NCI-H2081 (cell line): ENCODE measurements at places on chromosomes 11 and 22.

GRCh38 chr11:74175920-74176319, 4.8 kb downstream of the PPME1 start:
- no peak for DNase-seq

DNA sequence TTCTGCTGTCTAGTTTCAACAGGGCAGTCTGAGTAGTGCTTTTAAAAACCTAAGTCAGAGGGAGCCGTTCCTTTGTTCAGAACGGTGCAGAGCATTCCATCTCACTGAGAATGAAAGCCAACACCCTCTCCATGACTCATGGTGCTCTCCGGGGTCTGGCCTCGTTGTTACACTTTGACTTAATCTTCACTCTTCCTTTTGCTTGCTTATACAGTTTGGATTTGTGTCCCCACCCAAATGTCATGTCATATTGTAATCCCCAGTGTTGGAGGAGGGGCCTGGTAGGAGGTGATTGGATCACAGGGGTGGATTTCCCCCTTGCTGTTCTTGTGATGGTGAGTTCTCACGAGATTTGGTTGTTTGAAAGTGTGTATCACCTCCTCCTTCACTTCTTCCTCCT, 292.2 kb downstream of the ST3GAL4 start:
- DNase-seq: no peak

- DNase-seq: no peak
Measured at GRCh38 chr11:1660111-1660867, 30.7 kb downstream of the KRTAP5-5 start.

DNA sequence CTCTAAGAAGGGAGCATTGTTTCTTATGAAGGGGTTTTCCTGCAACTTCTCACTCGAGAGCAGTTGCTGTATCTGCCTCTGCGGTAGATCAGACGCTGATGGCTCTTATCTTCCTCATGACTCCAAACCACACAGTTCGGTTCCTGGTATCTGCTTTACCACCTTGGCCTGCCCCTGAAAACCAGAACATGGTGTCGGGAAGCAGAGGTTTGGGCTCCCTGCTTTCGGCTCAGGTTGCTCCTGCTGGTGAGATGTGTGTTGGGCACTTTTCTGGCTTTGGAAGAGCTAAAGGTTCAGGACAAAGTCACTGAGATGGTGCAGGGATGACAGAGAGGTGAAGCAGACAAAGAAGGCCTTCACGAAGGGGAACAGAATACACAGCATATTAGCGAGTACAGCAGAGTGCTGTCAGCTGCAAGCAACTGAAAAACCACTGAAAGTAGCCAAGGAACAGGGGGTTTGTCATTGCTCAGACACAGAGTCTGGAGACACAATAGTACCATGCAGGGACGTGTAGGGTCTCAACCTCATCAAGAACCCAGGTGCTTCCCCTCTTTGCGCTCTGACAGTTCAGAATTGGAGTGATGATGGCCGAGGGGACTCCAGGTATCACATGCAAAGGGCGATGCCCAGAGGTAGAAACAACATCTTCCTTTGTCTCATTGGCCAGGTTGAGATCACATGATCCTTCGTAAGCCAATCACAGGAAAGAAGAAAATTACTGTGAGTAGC, 11.9 kb upstream of the CSF2RB start:
- DNase-seq: no peak

- no peak for DNase-seq
Measured at GRCh38 chr11:15700456-15700855, 585.7 kb downstream of the INSC start.

DNA sequence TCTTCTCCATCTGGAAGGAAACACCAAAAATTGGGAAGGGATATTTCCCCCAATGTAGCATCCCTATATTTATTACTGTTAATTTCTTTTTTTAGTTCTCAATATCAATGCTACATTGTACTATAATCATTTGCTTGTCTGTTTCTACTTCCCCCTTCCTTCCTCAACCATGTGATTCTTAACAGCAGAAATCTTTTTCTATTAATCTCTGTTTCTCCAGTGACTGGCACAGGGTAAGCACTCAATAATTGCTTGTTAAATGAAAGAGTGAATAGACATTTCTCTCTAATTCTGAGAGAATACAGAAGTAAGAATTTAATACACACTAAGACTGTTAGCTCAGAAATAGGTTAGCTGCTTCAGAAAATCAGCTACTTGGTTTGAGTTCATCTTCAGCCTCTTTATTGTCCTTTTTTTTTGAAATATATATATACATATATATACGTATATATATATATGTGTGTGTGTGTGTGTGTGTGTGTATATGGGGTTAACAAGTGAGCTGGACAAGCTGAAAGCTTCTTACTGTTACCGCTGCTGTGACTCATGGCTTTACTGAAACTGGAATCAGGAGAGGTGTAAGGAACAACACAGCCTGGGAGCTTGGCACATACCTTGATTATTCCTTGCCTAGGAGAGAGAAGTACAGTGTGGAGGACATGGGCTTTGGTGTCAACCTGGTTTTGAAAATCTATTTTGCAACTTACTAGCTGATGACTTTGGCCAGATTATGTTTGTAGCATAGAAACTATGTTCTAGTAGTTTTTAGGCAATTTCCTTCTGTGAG, 26.2 kb upstream of the PDE3B start:
- DNase-seq: no peak

DNA sequence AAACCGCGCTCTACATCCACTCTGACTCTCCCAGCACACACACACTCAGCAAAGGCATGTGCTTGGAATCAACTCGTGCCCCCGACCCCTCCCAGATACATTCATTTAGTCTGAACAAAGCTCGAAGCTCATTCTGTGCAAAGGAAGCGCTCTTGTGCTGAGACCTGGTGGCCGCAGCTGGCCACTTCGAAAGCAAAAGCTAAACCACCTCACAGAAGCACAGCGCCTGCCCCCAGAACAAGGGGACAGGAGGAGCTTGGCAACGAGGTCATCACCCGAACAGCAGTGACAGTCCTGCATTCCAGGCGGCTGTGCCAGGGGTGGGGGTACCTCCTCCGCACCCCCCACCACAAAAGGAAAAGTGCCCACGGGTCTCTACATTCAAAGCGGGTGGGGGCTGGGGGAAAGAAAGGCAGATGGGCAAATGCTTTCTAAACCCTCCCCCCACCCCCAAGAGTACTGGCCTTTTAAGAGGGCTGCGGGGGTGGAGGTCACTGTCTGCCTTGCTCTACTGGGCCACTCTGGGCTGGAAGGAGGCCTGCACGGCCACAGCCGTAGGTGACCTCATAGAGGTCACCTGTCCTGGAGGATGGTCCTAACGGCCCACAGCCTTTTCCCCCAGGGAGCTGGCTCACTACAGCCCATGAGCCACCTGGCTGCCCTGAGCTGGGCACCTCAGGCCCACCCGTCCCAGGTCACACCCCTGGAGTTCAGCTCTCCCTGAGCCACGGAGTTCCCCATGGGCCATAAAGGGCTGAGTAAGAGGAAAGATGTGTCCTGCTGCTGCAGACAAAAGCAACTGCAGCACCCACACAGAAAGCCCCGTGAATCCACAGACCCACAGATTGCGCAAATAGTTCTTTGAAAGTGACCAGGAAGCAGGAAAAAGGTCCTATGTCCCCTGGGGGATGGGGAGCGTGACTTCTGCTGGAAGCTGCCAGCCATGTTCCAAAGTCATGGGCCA, 21.3 kb downstream of the CBX7 start:
- no peak for DNase-seq

- no peak for DNase-seq
Measured at GRCh38 chr11:106186630-106187029, 109.2 kb downstream of the AASDHPPT start.

DNA sequence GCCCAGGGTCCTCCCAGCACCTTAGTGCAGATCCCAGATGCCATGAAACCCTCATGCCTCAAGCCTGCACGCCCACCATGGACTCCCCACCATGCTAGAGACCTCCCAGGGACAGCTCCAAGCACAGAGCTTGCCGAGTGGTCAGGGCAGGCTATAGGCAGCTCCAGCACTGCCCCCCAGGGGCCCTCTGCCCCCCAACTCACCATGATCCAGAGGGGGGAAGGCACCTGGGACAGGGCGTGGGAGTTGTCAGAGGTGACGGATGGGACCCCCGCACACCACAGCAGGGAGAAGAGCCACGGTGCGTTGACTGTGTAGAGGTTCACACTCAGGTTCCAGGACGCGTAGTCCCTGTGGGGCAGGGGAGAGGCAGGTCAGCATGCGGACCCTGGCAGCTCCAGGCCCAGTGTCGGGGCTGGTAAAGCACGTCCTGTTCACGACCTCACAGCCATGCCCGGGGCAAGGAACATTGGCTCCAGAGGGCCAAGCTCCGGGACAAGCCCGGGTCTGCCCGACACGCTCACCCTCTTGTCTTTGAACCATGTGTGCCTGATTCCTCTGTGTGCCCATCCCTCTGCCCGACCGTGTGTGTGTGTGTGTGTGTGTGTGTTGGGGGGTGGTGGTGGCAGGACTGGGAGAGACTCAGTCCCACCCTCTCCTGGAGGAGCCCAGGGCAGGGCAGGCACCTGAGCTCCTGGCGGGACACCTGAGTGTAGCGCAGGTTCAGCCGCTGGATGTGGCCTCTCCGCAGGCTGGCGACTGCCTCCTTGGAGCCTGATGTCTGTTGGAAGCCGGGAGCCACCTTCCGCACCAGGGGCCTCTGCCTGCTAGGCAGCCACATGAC, 8.2 kb upstream of the KLHL35 start:
- DNase-seq: no peak

- DNase-seq: no peak
Measured at GRCh38 chr11:127632546-127632945, 632.0 kb upstream of the KIRREL3 start.

DNA sequence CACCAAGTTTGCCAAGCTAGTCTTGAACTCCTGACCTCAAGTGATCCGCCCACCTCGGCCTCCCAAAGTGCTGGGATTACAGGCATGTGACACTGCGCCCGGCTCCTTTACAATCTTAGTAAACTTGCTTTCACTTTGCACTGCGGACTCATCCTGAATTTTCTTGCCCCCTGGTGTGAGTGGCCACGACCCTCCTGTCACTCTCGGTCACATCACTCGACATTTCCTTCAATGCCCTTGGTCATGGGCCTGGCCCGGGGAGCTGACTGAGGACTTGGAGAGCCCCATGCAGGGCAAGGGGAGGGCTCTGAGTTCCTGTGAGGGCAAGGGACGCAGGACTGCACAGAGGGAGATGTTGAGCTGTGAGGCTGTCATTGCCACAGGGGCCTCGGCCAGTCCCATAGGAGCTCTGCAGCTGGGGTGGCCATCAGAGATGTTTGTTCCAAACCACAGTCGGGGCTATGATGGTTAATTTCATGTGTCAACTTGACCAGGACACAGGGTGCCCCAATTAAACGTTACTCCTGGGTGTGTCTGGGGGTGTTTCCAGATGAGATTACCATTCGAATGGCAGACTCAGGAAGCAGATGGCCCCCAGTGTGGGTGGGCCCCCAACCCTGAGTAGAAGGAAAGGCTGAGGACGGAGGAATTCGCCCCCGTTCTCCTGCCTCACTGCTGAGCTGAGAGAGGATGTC, 21.2 kb downstream of the A4GALT start:
- DNase-seq: no peak

- no peak for DNase-seq
Measured at GRCh38 chr11:76524461-76524860, 79.6 kb downstream of the EMSY start.

- no peak for DNase-seq
Measured at GRCh38 chr11:64764040-64764611, 4.4 kb upstream of the PYGM start.

DNA sequence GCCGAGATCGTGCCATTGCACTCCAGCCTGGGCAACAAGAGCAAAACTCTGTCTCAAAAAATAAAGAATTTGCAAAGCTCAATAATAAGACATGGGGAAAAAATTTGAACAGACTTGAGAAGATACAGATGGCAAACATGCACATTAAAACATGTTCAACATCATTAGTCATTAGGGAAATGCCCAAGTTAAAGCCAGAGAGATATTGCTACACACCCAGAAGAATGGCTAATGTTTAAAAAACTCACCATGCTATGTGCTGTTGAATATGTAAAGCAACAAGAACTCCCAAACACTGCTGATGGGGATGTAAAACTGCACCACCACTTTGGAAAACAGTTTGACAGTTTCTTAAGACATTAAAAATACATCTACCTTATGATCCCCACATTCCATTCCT, 12.6 kb downstream of the LRRC75B start:
- DNase-seq: no peak

DNA sequence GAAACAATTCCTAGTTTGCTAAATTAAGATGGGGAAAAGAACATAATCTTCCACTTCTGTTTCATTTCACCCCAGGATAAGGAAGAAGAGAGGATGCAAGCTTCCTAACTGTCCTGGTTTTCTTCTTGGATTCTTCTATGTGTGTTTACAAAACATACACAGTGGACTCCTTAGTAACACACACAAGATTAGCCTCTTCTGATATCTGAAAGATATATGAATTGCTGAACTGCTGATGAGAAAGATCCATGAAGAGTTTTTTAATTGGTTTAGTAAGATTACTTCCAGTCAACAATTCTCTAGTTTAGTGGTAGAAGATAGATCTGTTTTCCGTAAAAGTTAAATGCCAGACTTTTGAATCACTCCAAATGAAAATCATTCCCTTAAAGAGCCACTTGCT, 86.8 kb downstream of the WT1 start:
- no peak for DNase-seq

GRCh38 chr22:23401111-23401909, 178.8 kb downstream of the IGLL1 start:
- DNase-seq: no peak

GRCh38 chr11:26225646-26226045, 106.3 kb upstream of the ANO3 start:
- DNase-seq: no peak

DNA sequence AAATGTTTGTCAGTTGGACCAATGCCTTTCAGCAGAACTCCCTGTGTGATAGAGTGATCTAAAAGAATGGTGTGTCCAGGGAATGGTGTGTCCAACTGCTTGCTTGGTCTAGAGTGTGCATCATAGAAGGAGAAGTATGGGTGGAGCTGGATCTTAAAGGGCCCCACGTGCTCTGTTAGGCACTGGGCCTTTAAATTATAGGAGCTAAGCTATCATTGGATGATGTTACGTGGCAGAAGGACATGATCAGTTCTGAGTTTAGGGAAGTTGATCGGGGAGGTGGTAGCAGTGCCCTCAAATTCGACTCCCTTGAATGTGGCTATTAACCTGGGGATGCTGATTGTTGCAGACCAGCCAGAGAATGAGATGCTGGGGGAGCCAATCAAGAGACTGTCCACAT, 16.4 kb downstream of the STX3 start:
- DNase-seq: no peak

DNA sequence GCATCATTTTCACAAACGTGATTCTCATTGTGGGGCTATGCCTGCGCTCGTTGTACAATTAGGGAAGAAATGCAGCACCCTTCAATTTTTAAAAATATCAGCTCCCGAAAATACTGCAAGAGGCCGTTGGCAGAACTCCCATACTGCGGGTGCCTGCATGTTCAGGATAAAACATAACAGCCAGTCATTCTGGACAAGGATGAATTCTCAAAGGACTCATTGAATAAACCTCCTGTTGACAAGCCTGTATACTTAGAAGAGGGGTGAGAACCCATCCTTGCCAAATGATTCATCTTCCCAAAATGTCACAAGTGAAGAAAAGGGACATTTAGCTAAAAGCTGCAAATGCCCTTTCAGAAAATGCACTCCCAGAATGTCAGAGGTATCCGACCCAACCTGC, 141.9 kb downstream of the CSNK2A3 start:
- no peak for DNase-seq

- DNase-seq: no peak
Measured at GRCh38 chr11:75524665-75525432, 892 bp downstream of the GDPD5 start.
